ENCODE measurements at places on chromosomes 5 and 9.

DNA sequence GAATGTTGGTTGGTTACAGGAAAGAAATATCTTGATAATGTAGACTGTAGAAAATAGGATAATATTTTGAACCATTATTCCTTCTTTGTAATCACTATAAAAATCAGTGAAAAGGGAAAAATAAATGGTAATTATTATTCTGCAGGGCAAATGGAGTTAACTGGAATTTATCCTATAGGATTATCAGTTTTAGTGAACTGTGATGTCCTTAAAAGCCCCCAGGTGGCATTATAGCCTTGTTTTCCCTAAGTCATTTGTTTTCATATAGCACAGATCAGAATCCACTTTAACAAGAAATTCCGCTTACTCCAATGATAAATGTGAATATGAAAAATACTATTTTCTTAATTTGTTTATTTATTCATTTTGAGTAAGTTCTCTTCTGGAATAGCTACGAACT lies 26.2 kb upstream of the WDR41 start:
- DNase-seq: peak; percentile 38

DNA sequence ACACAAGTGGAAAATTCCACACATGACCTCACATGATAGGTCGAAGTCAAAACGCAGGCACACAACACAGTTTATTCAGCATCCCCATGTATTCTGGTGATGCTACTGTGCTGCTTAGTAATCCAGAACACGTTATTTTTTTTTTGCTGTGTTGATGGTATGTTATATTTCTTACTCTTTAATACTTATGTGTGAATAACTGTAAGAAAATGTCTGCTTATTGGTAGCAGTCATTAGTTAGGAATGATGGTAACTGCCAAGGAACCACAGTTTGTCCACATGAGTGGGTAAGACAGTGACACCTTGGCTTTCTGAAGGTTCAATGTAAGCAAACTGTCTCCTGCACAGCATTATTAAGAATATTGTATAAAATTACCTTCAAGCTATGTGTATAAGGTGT lies 107.7 kb upstream of the DAPK1 start:
- DNase-seq: no peak

- no peak for DNase-seq
These were observed 11.4 kb downstream of the ZBTB5 start for GRCh38 chr9:37453827-37454226.

- DNase-seq: no peak
These were observed 263.4 kb downstream of the DEPDC1B start for GRCh38 chr5:60436518-60436917.

- DNase-seq: no peak
These were observed 448.7 kb upstream of the ACTBL2 start for GRCh38 chr5:57931352-57931751.

DNA sequence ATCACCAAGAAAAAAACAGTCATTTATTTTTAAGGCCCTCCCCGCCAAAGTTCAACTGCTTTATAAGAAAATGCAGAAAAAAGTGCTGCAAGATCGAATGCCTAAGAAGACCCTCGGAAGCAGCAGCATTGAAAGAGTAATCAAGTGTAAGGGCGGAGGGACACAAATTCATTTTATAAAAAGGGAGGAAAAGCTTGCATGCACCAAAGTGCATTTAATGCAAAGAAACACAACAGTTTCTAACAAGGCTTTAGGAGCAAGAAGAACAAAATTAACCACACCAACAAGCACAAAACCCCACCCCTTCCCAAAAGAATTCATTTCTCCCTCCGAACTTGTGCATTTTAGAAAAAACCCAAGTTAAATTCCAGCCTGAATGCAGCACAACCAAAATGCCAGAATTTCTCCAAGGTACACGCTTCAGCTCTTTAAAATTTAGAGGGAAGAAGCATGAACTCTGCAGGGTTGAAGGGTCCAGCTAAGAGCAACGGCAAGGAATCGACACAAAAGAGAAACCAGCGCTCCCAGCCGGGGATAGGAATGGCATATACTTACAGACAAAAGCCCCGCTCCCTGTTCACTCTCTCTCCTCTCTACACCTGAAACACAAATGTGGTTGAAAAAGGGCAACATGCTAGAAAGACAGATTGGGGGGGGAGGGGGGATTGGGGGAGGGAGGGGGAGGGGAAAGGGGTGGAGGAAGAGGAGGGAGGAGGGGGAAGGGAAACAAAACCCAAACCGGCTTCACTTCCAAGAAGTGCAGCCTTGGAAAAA lies at the start of gene NREP:
Gene NREP, minus strand, starts transcription at position 614 of the 774 bp plus-strand sequence. CDS start 1,422 bp downstream, outside the sequence.
- DNase-seq: peak; percentile 36

- DNase-seq: no peak
These were observed 309.3 kb downstream of the CHSY3 start for GRCh38 chr5:130213607-130214006.

GRCh38 chr9:224582-225520 lies 10.2 kb downstream of the DOCK8 start:
- peak; percentile 33 for DNase-seq

- no peak for DNase-seq
These were observed 5.8 kb downstream of the GM2A start for GRCh38 chr5:151258816-151259215.

DNA sequence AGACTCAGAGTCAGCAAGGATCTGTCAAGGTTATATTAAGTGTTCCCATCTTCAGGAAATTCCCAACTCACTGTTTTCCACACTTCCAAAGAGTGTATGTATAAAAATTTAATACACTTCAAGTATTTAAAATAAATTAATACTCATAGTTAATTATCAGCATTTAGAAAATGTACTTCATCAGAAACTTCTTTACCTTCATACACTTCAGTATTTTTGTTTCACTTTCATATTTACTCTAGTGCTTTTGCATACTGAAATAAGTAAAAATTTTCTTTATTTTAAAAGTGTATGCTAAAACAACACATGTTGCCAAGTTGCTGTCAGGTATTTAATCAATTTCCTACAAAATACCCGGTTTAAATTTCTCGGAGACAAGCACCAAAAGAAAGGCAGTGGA lies 16.5 kb downstream of the RICTOR start:
- no peak for DNase-seq

- no peak for DNase-seq
These were observed 78.4 kb downstream of the SFXN1 start for GRCh38 chr5:175556794-175557193.

DNA sequence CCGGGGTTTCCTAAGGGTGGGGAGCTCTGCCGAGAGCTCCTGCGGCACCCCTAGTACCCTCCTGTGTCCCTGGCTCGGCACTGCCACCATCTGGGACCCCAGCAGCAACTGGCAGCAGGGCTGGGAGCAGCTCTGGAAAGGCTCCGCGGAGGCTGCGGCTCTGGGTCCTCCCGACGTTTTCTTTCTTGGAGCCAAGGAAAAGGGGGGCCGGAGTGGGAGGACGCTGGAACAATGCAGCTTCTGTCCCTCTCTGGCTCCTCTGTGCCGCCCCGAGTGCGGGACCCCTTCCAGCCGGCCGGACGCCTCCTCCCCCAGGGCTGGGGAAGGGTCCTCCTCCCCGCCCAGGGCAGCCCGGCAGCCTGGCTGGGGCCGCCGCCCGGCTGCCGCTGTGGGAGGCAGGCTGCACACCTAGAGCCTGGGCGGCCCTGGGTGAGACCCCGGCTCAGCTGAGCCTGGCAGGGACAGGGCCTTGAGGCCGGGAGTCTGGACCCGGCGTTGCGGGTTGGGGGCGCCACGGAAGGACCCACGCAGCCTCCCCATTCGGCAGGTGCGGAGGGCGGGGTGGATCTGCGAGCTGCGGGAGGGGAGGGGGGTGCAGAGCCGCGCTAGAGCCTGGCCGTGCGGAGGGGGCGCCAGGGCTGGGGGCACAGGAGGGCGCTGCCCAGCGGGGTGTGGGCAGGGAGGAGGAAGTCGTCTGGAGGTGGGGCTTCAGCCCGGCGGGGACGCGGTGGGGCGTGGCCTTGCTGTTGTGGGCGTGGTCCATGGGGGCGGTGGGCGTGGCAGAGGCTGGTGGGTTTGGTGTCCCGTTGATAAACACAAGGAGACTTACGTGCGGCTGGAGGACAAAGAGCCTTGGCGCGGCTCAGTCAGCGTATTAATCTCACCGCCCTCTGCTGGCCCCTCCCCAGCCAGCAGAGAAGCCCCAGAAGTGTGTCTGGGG lies 15.1 kb downstream of the GPSM1 start:
- DNase-seq: peak; percentile 96

- no peak for DNase-seq
These were observed 8.4 kb upstream of the IRX2 start for GRCh38 chr5:2759696-2760461.

DNA sequence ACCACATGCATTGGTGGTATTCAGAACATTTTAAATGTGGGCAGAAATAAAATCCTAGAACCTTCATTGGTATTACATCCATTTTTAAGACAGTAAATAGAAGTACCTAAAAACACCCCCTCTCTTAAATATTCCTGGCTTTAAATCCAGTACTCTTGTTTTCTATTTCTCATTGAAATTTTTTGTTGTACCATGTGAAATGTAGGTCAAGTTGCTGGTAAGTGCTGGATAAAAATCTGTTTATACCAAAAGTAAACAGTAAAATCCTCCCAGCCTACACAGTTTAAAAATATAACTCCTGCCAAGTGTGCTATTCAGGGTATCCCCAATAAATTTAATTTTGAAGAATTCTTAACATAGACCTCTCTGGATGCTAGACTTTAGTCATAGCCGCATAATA lies 75.0 kb upstream of the FST start:
- DNase-seq: no peak

DNA sequence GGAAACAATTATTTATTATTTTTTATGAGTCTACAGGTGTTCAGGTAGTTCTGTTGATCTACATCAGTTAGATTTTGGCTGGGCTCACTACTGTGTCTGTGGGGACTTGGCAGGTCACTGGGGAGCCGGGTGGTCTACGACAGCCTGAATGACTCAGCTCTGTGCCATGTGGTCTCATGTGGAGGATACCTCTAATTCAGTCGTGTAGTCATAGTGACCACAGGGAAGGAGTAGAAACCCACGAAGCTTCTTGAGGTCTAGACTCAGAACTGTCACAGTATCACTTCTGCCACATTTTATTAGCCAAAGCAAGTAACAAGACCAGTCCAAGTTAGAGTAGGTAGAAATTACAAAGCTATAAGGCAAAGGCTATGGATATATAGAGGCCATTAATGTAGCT lies 64.7 kb upstream of the GRAMD2B start:
- no peak for DNase-seq

DNA sequence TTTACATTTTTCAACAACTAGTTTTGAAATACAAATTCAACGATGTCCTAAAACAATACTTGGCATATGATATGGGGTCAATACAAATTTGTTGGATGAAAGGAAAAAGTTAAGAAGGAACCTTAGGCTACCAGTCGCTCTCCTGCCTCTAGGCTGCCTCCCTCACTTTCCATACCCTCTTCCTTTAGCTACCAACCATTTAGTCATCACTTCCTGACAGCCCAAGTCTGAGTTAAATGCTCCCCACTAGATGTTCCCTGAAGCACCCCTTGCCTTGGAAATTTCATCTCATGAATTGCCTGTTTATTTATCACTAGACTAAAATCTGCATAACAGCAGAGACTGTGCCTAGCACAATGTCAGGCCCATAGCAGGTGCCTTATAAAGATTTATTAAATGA lies 2.7 kb upstream of the LARS1 start:
- no peak for DNase-seq

- DNase-seq: peak; percentile 81
These were observed 80.5 kb upstream of the EPB41L4B start for GRCh38 chr9:109401169-109401989.

GRCh38 chr9:95580812-95581761 lies 64.3 kb upstream of the PTCH1 start:
- DNase-seq: no peak

DNA sequence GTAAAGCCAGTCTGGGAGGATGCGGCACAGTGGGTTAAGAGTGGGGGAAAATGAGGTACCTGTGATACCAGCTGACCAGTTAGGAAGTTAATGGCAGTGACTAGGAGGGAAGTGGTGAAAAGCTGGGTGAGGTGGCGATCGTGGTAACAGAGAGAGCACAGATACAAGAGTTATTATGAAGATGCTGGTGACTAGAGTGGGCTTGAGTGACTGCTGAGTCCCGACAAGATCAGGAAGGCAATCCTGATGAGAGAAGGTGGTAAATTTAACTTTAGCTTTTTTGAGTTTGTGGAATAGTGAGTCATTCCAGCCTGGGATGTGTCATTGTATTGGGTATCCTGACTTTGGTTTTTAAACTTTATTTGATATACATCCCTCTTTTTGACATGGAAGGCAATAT lies 38.8 kb downstream of the CMYA5 start:
- DNase-seq: no peak

DNA sequence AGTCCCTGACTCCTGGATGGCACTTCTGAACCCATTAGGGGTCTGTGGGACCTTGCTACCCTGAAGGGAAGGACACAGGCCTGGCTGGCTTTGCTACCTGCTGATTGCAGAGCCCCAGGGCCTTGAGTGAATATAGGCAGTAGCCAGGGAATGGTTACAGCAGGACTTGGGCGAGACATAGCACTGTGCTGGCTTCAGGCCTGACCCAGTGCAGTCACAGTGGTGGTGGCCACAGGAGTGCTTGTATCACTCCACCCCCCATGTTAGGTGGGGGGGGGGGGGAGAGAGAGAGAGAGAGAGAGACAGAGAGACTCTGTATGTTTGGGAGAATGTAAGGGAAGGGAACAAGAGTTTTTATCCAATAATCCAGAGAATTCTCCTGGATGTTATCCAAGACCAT lies 439.3 kb upstream of the ZNF608 start:
- DNase-seq: no peak

DNA sequence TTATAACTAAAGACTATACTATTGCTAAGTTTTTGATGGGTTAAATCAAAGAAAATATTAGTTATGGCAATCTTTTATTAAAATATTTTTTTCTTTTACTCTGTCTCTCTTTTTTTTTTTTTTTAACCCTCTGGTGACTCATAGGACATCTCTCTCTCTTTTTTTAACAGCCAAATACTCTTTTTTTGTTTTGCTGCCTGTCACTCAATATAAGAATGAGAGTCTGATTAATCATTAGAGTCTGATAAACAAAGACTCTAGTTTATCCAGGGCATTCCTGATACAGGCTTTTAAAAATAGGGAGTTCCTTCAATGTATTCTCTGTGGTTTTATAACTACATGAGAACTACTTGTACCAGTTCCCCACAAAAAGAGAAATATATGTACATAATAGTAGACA lies 77.3 kb downstream of the SLC38A9 start:
- DNase-seq: no peak

GRCh38 chr9:120579139-120580050 lies 572 bp downstream of the CDK5RAP2 start:
- peak; percentile 54 for DNase-seq

DNA sequence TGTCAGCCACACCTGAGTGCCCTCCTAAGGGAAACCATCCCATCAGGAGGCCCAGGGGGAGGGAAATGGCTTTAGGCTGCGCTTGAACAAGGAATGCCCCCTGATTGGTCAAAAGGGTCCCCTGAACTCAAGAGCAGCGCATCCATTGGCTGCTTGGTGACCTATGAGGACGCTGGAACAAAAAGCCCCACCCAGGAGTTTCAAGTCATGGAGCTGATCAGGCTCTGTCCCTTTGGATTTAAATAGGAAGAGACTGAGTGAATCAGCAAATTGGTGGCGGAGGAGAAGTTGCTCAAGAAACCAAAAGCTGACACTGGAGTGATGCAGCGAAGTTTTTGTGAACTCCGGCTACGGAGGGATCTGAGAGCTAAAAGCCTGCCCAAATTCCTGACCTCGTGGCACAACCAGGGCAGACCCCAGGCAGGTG lies 66.7 kb downstream of the SMIM23 start:
- peak; percentile 47 for DNase-seq
